ENCODE measurements at places on chromosomes 1 and 21.
A peak's percentile ranks its signal among the peaks of the same experiment; 100 is the strongest.

DNA sequence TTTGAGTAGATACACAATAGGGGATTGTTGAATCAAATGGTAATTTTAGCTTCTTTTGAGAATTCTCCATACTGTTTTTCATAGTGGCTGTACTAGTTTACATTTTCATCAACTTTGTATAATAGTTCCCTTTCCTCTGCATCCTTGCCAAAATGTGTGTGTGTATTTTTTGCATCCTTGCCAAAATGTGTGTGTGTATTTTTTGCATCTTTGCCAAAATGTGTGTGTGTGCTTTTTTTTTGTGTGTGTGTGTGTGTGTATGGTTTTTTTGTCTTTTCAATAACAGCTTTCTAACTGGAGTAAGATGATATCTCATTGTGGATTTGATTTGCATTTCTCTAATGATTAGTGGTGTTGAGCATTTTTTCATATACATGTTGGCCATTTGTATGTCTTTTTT lies 105.4 kb downstream of the ATP6V1G3 start:
- DNase-seq, result no peak

- DNase-seq, result no peak
Measured at GRCh38 chr21:42760951-42761751, 107.7 kb downstream of the PDE9A start.

GRCh38 chr1:98496256-98496995 lies 165.1 kb upstream of the SNX7 start:
- peak; percentile 24 for DNase-seq

GRCh38 chr21:40011371-40011770 lies 144.1 kb downstream of the PCP4 start:
- DNase-seq, result no peak

- no peak for DNase-seq
Measured at GRCh38 chr1:54134295-54134694, 18.5 kb downstream of the CDCP2 start.

GRCh38 chr1:172680733-172681275 lies 21.9 kb downstream of the FASLG start:
- DNase-seq, result no peak

DNA sequence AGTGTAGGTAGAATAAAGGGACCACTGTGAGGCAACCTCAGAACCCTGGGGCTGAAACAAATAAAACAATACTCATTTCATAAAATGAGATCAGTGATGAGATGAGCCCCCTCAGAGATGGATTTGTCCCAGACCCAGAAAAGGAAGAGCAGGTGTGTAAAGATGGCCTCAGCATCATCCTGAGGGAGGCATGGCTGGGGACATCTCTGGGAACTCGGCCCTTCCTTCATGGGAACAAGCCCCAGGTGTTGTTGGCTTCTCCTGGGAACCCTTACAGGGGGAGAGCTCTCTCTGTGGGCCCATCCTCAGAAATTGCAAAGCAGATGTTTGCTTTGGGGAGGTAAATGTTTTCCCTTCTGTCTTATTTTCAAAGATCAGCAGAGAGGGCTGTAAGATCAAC lies 133.2 kb upstream of the USP24 start:
- DNase-seq, result no peak

DNA sequence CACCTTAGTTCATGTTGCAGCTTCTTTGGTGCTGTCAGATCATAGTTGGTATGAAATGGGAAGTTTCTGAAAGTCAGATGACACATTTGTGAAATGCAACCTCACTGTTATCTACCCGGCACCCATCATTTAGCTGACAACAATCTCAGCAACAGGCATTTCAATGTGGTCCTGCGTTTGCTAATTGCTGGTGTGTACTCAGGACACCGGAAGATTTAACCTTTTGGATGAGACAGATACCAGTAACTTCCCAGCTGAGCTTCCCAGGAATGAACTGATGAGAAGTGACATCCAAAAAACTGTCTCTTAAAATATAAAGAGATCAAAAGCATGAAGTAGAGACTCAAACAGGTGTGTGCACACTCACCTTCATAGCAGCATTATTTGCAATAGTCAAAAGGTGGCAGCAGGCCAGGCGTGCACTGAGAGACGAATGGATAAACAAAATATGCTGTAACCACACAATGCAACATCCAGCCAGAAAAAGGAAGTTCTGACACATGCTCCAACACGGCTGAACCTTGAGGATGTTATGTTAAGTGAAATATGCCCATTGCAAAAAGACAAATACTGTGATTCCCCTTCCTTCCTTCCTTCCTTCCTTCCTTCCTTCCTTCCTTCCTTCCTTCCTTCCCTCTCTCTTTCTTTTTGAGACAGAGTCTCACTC lies 7.9 kb upstream of the CLDN14 start:
- DNase-seq, result peak; percentile 13

DNA sequence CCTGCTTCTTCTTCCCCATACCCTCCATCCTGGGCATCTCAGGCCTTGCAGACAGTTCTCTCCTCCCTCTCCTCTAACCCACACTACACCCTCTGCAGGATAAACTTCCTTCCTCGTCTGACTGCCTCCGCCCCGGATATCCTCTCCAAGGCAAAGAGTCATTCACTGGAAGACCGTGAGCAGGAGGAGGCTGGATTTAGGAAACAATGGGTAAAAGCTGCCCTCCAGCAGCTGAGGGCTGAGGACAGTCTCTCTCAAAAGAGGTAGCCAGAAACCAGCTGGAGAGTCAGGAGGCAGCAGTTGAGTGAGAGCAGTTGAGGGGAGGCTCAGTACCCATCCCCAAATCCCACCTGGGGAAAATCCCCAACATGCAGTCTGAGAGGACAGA lies 1.4 kb downstream of the CSRP1 start:
- no peak for DNase-seq

GRCh38 chr21:9738527-9738926 lies 782.9 kb upstream of the TPTE start:
- no peak for DNase-seq

GRCh38 chr1:45490121-45490625 lies 790 bp downstream of the TESK2 start:
- no peak for DNase-seq

GRCh38 chr1:218933513-218933912 lies 240.2 kb upstream of the LYPLAL1 start:
- no peak for DNase-seq

Measured in MG63 (cell line).